CD4-positive, alpha-beta T cell treated with Interleukin-2 at 100 ng/mL for 4 hours (primary cell): ENCODE measurements at places on chromosomes 7 and 10.

DNA sequence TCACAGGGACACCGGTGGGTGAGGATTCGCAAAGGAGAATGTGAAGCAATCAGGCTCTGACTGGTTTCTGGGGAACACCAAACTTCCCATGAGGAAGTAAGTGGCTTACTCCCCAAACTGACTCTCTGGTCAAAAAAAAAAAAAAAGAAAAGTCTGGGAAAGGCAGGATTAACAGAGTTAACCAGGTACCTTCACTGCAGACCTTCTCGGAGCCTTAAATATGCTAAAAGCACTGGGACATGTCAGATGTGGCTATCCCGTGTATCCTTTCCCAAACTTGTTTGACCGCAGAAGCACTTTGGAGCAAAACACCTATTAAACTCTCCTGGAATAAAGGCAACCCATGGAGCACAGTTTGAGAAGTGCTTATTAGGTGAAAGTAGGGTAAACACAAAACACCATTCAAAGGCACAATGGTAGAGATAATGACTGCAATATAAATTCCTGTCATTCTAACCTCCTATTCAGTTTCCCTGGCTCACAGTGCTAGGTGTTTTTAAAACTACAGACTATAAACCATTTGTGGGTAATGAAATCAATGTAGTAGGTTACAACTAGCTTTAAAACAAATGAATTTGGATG is 44.1 kb upstream of the MXI1 start:
- no peak for DNase-seq

DNA sequence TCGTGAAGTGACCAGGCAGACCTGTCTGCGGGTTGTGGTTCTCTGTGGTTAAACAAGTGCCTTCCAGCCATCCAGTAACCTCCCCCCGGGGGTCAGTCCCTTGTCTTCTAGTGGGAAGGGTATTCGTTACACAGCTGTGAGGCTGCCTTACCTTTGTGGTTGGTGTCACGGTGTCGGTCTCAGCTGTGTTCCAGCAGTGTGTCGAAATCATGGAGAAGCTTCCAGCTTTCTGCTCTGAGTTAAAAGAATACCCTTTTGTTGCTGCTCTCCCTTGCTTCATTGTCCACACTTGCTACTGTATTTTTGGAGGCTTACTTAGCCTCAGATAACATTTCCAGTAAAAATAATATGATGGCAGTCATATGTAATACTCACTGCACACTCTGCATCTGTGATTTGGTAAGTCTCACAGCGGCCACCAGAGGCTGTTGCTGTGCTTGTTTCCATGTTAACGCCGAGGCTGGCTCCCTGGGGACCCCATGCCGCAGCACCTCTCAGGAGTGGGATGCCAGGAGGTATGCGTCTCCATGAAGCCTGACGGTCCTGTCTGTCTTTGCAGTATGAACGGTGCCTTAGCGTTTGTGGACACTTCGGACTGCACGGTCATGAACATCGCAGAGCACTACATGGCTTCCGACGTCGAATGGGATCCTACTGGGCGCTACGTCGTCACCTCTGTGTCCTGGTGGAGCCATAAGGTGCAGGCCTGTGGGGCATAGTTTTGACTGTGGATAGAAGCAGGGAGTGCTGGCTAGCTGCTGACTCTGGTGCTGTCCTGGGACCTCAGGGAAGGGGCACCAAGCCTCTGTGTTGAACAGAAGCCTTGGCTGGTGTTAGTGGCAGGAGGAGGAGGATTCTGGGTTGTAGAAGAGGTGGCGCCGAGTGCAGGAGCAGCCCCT is 20.5 kb downstream of the EIF3B start:
- DNase-seq = no peak

GRCh38 chr10:122474131-122474818 is 12.9 kb downstream of the HTRA1 start:
- DNase-seq = no peak

GRCh38 chr10:14971867-14972448 is 12.8 kb downstream of the MEIG1 start:
- DNase-seq = peak; percentile 49

DNA sequence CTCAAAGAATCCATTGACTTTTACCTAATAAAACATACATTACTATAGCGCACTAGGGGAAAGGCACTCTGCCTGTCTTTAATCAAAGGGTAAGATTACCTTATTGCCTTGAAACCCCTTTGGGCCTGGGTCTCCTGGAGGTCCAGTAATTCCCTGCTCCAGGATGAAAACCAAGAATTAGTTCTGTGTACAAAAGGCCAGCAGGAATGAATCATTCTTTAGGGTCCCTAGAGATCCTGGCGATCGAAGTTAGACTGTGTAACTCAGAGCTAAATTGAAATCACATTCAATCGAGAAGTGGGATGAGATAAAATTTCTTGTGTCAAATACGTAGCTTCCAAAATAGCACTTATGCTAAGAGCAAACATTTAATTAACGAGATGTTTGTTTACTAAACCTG is 29.8 kb downstream of the COL28A1 start:
- no peak for DNase-seq

DNA sequence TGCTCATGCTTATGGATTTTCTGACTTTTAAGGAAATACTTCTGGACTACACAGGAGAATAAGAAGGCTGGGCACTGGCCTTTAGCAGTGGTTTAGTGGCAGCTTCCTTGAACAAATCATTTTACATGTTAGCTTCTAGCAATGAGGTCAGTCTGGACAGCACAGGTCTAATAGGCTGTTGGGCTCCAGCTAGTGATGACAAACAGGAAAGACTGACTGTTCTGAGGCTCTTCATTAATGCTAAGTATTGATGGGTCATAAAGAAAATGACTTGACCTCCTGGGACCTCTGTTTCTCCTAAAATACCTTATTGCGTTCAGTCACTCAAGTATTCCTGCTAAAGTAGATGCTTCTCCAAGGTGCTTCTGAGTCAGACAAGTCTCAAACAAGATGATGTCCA is 4.9 kb upstream of the RHOBTB1 start:
- DNase-seq = no peak

DNA sequence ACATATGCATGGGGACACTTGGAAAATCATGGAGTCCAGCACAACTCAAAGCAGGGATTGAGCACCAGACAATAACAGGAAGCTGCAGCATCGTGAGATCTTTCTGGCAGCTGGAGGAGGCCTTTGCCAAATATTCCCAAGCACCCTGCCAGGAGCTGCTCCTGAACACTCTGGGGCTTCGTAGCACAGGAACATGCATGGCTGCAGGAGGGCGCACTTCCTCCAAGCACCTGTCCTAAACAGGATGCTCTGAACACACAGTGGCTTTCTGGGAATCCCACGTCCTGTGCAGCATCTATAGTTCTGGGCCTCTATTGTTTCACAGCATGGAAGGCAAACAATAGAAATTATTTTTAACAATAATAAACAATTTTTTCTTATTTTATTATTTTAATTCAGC is 4.1 kb downstream of the ABLIM1 start:
- no peak for DNase-seq

- no peak for DNase-seq
These were observed 90.3 kb downstream of the ANK3 start for GRCh38 chr10:60299390-60299778.

- DNase-seq = no peak
These were observed 98.9 kb upstream of the WAC start for GRCh38 chr10:28434063-28434462.

- no peak for DNase-seq
These were observed 57.4 kb downstream of the MINDY4 start for GRCh38 chr7:30828591-30828990.

- no peak for DNase-seq
These were observed 461.0 kb downstream of the SUGCT start for GRCh38 chr7:40595832-40596231.

DNA sequence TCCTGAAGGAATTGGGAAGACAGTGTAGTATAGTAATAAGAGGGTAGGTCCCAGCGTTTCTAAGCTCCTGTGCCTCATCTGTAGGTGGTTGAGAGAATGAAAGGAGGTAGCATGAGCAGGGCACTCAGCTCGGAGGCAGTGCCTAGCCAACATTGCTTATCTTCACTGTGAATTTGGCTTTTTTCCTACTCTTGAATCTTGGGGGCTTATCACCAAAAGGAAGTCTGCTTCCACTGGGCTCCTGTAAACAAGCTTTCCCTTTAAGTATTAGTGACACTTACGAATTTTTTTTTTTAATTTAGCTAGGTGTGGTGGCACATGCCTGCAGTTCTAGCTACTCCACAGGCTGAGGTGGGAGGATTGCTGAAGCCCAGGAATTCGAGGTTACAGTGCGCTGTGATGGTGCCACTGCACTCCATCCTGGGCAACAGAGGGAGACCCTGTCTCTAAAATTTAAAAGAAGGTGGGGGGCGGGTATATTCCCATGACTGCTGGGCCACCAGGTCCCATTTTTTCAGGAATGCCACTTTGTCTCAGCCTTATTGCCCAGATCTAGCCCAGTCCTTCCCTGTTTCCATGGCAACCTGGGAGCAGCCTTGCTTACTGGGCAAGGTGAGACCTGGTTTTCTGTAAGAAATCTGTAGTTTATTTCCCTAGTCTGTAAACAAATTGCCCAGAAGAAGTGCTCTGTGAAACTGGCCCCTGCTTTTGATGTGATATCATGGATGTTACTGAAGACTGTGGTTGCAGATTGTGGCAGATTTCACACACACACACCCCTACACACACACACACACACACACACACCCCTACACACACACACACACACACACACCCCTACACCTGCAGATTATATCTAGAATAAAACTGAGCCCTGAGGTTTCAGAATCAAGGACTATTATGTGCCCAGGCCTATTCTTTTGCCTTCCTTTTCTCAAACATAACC is 19.4 kb downstream of the OGDH start:
- peak; percentile 57 for DNase-seq

- DNase-seq = no peak
These were observed 183.2 kb downstream of the AGMO start for GRCh38 chr7:15378494-15379145.

- no peak for DNase-seq
These were observed 189.8 kb upstream of the SH2B2 start for GRCh38 chr7:102096706-102097427.

DNA sequence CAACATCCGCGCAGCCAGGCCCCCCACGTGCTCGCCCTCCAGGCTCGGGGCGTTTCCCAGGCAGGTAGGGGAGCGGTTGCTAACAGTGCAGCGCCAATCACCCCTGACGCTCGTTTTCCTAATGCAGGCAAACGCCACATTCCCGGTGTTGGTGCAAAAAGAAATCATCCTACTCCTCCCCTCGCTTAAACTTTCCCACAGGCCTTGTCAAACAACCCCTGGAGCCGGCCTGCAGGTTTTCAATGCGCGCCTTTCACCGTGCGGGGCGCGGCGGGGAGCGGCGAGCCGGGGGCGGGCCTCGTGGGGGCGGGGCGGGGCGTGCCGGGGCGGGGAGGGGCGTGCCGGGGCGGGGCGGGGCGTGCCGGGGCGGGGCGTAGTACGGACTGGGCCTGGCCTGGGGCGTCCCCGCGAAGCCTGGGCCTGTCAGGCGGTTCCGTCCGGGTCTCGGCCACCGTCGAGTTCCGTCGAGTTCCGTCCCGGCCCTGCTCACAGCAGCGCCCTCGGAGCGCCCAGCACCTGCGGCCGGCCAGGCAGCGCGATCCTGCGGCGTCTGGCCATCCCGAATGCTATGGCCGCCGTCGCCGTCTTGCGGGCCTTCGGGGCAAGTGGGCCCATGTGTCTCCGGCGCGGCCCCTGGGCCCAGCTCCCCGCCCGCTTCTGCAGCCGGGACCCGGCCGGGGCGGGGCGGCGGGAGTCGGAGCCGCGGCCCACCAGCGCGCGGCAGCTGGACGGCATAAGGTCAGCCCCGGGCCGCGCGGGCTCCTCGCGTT is at the start of gene ECHDC3:
TSS of gene ECHDC3 (plus strand) at position 374 of the 770 bp plus-strand sequence. CDS start at position 569, 195 bp downstream.
- DNase-seq = no peak

DNA sequence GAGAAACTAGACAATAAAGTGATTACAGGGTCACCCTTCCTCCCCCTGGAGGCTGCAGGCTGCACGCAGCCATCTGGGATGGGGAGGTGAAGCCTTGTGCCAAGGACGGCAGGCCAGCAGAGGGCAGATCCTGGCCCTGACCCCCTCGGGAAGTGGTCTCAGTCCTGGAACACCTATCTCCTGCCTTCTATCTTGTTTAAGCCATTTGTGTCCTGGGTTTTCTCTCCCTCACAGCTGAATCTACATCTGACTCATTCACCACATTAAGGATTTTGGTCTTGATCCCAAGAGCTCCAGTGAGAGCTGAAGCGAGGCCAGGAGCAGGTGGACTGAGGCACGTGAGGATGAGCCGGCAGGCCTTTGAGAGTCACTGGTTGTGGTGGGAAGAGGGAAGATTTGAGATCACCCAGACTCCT is 16.4 kb upstream of the PARP12 start:
- DNase-seq = no peak

DNA sequence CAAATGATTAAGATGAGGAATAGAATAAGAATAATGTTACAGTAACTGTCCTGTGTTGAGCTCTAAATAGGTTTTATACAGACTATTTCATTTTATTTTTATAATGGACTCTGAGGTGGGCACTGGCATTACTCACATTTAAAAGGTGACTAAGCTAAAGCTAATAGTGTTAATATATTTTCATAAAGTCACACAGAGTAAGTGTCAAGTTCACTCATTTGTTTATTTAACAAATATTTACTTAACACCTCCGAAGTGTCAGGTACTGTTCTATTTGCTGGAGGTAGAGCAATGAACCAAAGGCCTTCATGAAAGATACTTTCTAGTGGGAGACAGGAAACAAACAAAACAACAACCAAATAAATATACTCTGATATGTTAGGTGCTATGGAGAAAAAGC is 44.0 kb downstream of the ASB4 start:
- no peak for DNase-seq

- DNase-seq = no peak
These were observed 113.8 kb downstream of the EBF3 start for GRCh38 chr10:129850316-129850715.

- no peak for DNase-seq
These were observed 173.4 kb downstream of the ZMYND11 start for GRCh38 chr10:308572-309085.

DNA sequence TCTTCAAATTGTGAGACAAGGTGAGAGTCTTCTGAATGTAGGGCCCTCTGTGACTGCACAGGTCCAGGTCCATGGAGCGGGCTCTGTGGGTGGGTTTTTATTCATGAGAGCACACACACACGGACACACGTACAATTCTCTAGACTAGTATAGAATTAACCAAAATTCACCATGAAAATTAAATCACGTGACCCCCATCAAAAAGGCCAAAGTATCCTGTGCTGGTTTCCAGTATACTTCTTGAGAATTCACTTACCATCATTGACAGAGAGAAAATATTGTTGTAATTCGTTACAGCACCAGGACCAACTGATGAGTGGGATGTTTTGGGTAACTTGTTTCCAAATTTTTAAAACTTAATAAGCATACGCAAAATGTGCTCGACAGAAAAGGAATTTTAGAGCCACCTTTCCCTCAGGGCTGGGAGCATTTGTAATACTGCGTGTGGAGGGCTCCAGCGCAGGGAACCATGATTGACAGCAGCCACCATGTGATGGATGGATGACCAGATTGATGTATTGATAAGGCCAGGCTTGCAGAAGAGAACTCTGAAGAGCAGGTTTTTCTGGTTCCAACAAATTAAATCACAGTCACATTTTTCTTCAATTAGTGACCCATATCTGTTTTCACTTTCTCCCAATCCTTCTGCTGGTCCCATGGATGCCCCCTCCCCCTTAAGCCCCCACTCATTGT is 14.9 kb upstream of the DNTT start:
- no peak for DNase-seq
